GM12891 (cell line): ENCODE measurements at places on chromosomes 13 and 19.
A peak's percentile ranks its signal among the peaks of the same experiment; 100 is the strongest.

DNA sequence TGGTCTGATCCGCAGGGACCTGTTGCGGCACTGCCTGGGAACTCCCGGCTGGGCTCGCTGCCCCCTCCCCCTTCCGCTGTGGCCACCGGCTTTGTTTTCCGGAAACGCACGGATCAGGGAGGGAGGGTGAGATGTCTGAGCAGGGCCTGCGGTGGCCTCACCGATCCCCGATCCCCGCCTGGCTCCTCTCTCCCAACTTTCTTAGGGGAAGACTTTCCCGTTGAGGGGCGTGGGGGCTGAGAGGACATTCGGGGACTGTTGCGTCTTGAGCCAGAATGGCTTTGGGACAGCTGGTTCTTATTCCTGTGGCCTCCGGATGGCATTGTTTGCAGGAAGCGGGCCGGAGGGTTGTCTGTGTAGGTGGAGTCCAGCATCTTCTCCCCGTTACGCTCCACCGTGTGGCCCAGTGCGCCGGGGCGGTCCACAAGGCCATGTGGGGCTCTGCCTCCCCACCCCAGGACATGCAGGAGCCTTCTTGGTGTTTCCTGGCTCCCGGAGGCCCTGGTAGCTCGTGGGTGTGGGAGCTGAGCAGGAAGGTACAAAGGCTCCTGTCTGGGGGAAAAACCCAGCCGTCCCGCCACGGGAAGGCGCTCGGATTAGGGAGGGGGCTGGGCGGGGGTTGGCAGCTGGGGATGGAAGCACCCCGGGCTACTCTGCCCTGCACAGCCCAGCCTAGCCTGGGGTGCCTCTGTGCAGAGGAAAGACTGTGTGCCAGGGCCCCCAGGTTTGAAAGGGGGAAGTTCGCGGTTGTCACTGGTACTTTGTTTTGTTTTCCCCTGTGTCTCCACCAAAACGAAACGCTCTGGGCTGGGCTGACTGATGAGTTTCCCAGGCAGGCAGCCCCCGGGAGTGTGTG, 1.3 kb downstream of the CSNK1G2 start:
- DNase-seq, result peak; percentile 72

- no peak for DNase-seq
These were observed 35.3 kb upstream of the MYCBP2 start for GRCh38 chr13:77362166-77362565.

GRCh38 chr13:110920038-110920437, 5.2 kb upstream of the ANKRD10 start:
- DNase-seq, result no peak

- no peak for DNase-seq
These were observed 1300.7 kb downstream of the PCDH9 start for GRCh38 chr13:65929436-65929835.

- no peak for DNase-seq
These were observed 1241.9 kb downstream of the UQCRFS1 start for GRCh38 chr19:27971071-27971470.

GRCh38 chr13:25493931-25494640, 122.3 kb downstream of the ATP8A2 start:
- DNase-seq, result no peak

DNA sequence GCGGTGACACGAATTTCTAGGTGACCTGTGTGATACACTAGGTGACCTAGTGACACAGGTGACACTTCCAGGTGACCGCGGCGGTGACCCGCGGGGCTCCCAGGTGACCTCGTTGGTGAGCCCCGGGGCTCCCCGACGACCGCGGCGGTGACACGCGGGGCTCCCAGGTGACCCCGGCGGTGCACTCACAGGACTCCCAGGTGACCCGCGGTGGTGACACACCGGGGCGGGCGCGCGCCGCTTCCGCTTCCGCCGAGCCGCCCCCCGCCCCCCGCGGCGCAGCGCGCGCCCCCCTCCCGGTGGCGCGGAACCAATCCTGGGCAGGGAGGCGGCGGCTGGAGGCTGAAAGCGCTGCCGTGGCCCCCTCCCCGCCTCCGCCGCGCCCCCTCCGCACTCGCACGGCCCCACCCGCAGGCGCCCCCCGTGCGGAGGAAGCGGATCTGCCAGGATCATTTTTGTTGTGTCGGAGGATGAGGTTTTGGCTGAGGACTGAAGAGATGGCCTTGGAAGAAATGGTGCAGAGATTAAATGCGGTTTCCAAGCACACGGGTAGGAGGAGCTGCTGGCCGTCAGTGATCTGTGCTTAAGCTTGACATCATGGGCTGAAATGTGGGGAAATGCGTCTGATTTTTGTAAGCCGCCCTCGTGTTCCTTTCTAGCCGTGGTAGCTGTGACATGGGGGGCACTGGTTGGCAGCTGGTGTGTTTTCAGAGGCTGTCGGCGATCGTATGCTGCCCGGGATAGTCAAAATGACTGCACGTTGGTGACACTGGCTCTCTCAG, at the start of gene MCF2L:
TSS of gene MCF2L (plus strand) at position 305 of the 782 bp plus-strand sequence. CDS start at position 471, 166 bp downstream.
- DNase-seq, result no peak

DNA sequence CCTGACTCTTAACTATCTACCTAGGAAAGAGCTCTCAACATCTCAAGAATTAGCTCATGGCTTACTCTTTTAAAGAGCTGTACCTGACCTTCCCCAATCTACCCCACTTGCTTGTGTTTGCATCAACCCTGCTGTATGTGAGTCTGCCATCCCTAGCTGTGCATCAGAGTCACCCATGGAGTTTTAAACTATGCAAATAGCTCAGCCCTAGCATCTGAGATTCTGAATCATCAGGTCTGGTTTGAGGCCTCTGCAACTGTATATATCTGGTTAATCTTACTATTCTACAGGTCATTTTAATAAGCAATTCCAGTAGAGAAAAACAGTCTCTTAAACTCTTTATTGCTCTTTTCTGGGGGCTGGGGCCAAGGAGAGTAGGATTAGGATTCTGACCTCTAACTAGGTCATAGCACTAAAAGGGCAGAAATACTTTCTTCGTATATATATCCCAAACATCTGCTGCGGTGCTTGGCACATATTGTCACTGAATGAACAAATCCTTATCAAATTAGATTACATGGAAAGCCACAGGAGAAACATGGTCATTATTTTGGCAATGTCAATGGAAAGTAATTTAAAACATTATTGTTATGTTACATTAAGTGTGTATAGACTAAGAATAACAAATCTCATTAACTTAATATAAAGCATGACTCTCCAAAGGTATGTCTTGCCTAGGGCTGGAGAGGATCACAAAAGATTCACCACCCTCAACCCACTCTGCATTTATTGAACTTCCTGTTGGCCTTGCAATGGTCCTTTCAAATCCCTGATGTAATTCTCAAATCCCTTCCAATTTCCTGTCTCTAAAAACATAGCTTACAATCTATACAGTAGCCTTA, 232.2 kb downstream of the DACH1 start:
- no peak for DNase-seq

GRCh38 chr19:30161021-30161655, 211.0 kb upstream of the ZNF536 start:
- no peak for DNase-seq

DNA sequence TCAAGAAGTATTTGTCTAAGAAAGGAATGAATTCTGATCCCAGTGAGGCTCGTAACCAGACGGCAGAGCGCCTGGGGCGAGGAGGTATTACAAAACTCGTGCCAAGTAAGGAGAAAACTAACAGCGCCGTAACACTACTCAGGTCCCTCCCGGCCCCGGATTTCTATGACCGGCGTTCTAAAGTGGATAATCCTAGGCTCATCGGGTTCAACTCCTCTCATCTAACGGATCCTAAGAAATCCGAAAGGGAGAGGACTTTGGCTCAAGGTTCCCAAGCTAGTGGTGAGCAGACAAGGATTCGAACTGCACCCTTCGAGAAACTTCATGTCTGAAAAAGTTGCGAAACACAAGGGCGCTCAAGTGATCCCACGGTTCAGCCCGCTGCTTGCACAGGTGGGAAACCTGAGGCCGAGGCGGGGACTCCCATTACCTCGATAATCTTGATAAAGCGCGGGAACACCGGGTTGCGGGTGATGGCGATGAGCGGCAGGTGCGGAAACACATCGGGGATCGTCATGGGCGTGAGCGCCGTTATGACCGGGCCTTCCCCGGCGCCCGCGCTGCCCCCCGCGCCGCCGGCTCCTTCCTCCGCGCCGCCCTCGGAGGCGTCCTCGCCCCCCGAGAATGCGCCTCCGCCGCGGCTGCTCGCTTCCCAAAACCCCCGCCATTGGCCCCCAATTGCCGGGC, 529 bp downstream of the LONP1 start:
- DNase-seq, result no peak

- DNase-seq, result no peak
These were observed 203.0 kb downstream of the KLF5 start for GRCh38 chr13:73261739-73262216.

DNA sequence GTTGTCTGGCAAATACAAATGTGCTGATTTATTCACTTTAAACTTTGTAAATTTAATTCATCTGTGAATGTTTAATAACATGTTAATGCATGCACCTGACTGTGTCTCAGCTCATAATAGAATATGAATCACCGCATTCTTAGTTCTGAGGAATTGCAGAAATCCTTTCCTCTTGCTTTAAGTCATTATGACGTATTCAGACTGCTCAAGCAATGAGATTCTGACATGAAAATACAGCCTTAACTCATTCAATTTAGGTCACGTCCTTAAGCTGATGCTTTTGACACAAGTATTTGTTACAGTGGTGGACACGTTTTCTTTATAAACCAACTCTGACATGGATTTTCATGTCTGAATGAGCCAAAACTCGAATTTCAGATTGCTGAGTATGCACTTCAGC, 541.0 kb upstream of the KLF12 start:
- no peak for DNase-seq

DNA sequence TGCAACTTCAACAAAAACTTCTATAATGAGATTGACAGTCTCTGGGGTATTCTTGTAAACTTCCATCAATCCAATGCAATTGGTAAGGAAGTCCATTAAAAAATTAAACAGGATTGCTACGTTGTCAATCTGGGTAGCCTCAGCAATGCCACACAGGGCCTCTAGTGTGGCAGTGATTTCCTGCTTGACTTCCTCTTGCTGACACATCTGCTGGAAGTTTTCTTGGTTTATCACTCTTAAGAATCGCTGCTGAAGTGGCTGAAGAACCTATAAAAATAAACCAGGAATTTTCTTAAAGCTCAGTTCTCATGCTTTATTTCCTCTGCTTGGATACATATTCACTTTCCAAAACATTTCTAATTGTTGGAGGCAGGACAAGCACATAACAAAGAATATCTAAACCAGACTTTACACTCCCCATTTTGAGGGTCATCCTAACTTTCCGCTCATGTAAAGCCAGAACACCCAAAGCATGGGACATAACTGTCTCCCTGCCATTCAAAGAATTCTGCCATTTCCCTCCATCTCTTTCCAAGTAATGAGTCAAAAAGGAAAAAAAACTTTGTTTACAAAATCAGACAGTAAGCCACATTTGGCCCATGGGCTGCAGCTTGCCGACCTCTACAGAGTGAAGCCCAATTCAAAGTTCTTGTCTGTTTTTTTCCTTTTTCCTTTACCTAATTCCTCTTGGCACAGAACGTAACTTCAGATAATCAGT, 23.2 kb upstream of the EEF1AKMT1 start:
- no peak for DNase-seq

DNA sequence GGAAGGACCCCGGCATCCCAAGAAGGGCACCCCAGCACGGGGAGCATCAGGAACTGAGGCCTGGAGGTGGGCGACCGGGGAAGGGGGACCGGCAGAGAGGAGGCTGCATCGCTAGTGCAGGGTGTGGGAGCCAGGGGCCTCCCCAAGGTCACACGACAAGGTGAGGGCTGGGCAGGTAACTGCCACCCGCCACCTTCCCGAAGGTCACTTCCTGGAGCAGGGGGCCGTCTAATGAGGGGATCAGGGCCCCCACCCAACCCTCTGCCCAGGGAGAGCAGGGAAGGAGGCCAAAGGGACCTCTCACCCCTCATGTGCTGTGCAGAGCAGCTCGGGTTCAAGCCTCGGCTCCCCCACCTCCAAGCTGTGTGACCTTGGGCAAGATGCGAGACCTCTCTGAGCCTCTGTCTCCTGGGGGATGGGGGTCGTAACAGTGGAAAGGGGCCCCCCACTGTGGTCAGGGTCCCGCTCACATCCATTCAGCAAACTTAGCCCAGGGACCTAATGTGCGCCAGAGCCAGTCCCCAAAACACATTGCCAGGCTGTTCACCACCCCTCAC, 6.0 kb downstream of the ZBTB7A start:
- DNase-seq, result no peak

DNA sequence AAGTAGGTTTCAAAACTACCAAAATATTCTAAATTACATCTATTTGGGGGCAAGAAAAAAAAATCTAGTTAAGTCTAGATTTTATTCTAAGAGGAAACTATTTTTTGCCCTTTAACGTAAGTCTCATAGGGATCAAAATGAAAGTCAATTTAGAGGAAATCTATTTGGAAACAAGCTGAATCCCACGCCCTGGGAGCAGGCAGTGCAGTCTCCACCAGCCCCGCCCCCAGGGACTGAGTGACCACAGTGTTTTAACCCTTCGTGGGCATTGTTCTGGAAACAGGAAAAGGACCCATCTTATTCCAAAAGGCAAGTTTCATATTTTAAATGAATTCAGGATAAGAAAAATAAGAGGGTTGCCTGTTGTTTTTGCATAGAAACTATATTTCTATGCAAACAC, 209.7 kb downstream of the SPRY2 start:
- no peak for DNase-seq

- DNase-seq, result no peak
These were observed 31.0 kb upstream of the KATNAL1 start for GRCh38 chr13:30338331-30338851.
